ENCODE measurements at places on chromosomes 11 and 22.

GRCh38 chr22:29270475-29271271, 2.6 kb downstream of the EWSR1 start:
- no peak for DNase-seq

DNA sequence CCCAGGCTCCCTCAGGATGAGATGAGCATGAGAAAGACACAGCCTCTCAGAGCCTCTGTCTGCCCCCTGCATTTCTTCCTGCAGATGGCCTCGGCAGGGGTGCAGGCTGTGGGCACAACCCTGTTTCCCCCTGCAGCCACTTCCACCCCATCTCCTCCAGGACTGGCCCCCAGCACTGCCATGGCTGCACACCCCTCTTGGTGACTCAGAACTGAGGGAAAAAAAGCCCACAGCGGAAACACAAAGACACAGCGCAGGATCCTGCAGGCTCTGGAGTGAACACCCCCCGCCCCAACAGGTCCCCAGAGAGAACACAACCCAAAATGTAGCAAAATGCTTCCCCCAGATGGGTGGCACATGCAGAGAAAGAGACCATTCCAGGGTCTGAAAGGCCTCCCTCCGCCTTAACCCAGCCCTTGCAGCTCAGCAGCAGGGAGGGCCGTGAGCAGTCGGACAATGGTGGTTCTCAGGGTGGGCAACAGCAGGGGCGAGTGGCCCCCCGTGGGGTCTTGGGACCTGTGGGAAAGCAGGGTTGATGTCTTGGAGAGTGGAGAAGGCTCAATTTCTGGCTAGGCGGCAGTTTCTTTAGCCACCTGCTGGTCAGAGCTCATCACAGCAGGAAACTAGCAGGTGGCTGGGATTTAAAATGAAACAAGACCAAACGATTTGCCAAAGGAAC, 8.0 kb downstream of the TUBGCP6 start:
- no peak for DNase-seq

GRCh38 chr11:73750228-73750627, 10.6 kb downstream of the RAB6A start:
- no peak for DNase-seq

- DNase-seq = no peak
Observed at GRCh38 chr11:535210-535518, 212 bp downstream of the HRAS start.

- DNase-seq = no peak
Observed at GRCh38 chr11:99370549-99371216, 349.9 kb downstream of the CNTN5 start.

DNA sequence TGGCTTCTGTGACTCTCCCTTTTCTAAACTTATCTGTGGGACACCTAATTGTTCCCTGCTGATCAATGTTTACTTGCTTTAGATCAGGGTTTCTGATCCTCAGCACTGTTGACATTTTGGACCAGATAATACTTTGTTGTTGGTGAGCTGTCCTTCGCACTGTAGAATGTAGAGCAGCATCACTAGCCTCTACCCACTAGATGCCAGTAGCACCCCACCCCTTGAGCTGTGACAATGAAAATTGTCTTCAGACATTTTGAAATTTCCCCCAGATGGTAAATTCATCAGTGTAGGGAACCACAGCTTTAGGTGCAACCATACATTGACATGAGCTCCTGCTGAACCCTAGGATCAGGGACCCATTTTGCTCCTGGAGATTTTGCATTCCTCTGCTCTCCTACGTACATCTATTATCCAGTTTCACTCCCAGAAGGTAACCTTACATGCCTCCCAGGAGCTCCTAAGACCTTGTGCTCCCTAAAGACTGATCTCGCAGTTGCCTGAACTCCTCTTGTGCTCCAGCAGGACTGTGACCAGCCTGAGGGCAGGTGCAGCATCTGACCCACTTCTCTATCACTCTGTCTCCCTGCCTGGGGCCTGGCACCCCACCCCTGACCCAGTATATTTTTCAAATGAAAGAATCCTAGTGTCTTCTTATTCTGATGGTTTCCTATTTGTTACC, 107.8 kb downstream of the FAR1 start:
- peak; percentile 54 for DNase-seq

DNA sequence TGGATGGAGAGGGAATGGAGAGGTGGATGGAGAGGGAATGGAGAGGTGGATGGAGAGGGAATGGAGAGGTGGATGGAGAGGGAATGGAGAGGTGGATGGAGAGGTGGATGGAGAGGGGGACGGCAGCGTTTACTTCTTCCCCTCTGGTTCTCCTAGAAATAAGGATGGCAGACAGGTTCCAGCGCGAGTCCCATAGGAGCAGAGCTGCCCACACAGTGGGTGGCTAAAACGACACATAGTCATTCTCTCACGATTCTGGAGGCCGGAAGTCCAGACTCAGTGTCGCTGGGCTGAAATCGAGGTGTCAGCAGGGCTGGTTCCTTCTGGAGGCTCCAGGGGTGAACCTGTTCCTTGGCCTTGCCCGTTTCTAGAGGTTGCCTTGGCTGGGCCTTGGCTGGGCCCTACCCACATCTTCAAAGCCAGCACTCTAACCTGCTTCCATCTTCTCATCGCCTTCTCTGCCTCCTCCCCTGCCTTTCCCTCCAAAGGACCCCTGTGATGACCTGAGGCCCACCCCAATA, 12.7 kb upstream of the CTSD start:
- no peak for DNase-seq

DNA sequence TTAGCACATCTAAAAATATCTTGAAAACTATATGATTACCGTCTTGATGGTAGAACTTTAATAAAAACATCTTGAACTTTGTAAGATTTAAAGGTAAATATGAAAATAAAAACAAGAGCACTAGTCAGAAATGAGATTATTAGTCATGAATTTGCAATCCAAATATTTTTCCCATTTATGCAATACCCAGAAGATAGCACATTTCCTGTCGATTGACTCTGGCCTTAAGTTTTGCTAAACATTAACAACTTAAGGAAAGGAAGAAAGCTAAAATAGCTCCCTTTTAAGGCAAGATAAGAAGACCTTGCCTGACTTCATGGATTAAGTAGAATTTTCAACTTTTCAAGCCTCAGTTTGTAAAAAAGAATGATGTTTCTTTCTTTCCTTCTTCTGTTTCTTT, 1374.7 kb upstream of the RAG2 start:
- no peak for DNase-seq

GRCh38 chr11:110187731-110188130, 94.5 kb downstream of the ZC3H12C start:
- no peak for DNase-seq

DNA sequence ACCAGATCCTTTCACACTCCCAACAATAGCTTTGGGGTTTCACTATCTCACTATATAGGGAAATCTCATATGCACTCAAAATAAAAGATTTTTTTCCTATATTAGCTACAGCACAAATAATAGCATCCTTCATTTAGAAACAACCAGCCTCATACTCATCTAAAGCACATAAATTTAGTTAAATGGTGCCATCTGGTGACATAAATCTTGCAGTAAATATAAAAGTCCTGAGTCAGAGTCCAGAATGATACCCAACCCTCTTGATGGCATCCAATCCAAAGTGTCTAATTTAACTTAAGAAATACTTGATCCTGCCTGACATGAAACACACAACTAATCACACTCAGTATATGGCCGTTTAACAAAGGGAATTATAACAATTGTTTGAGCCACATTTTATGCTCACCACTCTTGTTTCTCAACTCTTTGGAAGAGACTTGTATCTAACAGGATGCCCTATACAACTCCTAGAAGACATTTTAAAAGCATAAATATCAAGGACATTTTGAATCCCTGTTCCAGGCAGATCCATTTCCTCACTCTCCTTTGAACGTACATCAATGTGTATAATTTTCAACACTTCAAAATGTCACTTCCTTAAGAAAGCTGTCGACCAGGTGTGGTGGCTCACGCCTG, 36.2 kb downstream of the DLG2 start:
- no peak for DNase-seq

DNA sequence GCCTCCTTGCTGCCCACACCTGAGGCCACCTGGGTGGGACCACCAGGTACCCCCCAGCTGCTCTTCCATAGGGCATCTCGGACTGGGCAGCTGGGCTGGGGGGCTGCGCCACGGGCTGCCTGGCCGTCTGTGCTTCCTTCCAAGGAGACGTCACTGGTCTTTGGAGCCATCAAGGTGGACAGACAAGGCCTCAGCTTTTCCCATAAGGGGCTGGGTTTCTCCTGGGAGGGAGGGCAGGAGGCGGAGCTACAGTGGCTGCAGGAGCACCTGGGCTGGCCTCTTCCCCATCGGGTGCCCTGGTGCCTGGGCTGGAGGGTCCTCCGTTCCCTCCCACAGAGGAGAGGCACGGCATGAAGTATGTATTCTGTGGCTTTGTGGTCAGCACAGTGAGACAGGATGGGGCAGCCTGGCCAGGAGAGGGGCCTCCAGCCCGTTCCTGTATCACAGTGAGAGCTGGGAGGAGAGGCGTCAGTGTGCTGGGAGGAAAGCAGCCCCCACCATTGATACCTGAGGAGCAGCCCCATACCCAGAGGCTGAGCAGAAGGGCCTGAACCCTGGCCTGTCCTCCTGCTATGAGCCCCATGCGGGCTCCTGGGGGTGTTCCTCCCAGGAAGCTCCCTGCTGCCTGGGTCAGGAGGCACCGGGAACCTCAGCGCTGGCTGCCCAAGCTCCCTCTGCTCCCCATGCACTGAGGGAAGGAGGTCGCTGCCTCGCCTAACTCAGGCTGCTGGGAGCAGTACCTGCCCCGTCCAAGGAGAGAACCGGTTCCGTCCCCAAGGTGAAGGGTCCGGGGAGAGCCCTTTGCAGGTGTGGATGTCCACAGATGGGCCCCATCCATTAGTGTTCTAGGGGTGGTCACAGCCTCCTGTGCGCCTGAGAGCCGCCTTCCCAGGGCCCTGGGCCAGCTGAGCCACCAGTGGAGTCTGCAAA, 1075.0 kb downstream of the BRD1 start:
- DNase-seq = no peak

GRCh38 chr11:41879214-41879613, 419.8 kb upstream of the LRRC4C start:
- DNase-seq = no peak

GRCh38 chr11:9756461-9756860, 92.6 kb downstream of the SWAP70 start:
- peak; percentile 27 for DNase-seq

GRCh38 chr11:45847911-45848316, 639 bp downstream of the CRY2 start:
- DNase-seq = peak; percentile 64

- no peak for DNase-seq
Observed at GRCh38 chr11:6253197-6253596, 6.4 kb upstream of the CCKBR start.

- no peak for DNase-seq
Observed at GRCh38 chr11:117834068-117834810, 9.7 kb upstream of the FXYD2 start.

DNA sequence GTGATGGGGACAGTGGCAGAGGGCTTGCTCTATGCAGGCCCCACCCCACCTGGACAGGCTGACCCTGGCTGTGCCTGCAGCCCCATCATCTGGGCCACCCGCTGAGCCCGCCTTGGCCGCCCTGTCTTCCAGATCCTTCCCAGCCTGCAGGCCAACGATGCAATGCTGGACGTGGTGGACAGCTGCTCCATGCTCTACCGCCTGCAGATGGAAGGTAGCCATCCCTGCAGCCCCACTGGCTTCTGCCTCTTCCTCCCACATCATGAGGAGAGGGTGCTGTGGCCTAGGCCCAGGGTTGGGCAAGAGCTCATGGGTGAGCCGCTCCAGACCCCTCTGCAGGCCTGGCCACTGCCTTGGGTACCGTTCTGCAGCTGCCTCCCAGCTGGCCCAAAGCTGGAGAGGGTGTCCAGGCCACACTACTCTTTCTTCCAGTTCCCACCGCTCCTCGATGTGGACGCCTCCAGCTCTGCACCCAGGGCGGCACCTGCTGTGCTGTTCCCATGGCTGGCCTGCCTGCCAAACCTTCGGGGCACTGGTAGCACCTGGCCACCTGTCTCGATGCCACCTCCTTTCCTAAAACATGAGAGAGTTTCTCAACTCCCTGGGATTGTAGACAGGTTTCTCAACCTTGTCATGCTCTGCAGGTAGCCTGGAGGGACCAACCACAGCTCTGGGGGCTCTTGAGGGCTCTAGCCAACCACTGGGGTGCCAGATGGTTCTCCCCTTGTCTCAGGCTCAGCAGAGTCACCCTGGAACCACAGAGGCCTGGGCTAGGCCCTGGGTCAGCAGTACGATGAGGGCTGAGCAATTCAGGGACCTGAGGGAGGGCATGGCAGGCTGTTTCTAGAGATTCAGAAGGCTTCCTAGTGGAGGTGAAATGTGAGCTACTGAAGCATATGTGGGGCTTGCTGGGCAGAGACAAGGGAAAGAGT, 9.5 kb upstream of the GTSE1 start:
- DNase-seq = no peak

DNA sequence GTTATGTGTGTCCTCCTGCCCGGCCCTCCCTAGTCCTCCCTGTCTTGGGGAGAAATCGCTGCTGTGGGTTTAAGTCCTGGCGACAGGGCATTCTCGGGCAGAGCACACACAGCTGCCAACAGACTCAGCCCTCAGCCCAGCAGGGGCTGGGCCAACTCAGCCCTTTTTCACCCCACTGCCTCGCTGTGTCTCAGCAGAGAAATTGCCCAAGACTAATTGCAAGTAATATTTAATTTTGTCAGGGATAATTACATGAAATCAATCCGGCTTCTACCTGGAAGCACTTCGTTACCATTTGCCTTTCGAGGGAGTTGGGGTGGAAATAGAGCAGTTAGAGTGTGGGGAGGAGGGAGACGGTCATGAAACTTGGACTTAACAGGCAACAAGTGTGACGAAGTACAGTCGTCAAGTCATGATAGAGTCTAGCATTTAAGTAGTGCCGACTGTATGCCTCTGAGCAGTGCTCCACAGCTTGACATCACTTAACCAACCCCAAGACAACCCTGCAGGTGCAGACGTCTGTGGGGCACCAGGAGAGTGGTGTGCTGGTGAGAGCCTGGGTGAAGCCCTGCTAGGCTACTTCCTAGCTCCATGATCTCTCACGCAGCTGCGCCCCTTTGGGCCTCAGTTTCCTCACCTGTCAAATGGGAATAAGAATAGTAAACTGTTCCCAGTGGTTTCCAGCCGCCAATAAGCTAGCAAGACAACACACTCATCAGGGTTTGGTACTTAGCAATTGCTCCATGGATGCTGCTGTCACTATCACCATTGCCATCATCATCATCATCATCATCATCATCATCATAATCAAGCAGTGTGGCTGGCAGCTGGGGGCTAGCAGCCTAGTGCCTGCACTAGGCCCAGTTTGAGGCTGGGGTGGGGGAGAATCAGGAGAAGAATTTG, 29.2 kb downstream of the MN1 start:
- no peak for DNase-seq

GRCh38 chr11:107916671-107917241, 11.5 kb upstream of the RAB39A start:
- DNase-seq = peak; percentile 3

- no peak for DNase-seq
Observed at GRCh38 chr22:22137891-22138290, 106.7 kb upstream of the VPREB1 start.

GRCh38 chr11:96254087-96254486, 88.9 kb downstream of the MAML2 start:
- no peak for DNase-seq

DNA sequence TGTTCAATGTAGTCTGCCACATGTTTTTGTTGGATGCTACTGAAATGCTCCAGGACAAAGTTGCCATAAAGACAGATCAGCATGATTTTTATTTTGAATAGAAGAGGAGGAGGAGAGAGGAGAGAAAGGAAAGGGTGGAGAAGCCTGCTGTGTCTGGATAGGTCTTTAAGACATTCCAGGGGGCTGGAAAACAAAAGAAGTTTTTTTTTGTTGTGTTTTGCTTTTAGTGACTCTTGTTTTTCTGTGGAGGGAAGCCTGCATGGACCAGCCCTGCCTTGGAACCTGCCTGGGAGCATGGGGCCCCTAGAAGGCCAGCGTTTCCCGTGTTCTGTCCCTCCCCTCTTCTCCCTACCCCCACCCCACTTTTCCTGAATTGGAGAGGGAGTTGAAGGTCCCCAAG, 2.3 kb downstream of the TSPAN18 start:
- no peak for DNase-seq

Data from CD4-positive, alpha-beta T cell treated with Interleukin-1 beta for 1 hour (primary cell).